Thoracic aorta (tissue), 2 donors: ENCODE measurements at places on chromosomes 11 and 22.
A peak's percentile ranks its signal among the peaks of the same experiment; 100 is the strongest.

GRCh38 chr11:9069862-9070470 is 21.4 kb downstream of the SCUBE2 start:
- no peak overlapping the region for H3K4me3 ChIP-seq
- DNase-seq = no peak
- H3K27me3 ChIP-seq = no peaks in the 10 kb centered on the region
- H3K27ac ChIP-seq = no peak overlapping the region
- H3K4me1 ChIP-seq = no peaks in the 10 kb centered on the region

GRCh38 chr11:74319139-74319816 is 7.8 kb upstream of the P4HA3 start:
- no peak overlapping the region for H3K4me3 ChIP-seq
- DNase-seq = no peak
- H3K4me1 ChIP-seq = peaks cover 11% of the 10 kb centered on the region
- no peaks in the 10 kb centered on the region for H3K36me3 ChIP-seq
- H3K27me3 ChIP-seq = no peaks in the 10 kb centered on the region

GRCh38 chr11:70311616-70312015 is 41.1 kb downstream of the PPFIA1 start:
- no peaks in the 10 kb centered on the region for H3K36me3 ChIP-seq
- H3K27ac ChIP-seq = no peak overlapping the region
- no peaks in the 10 kb centered on the region for H3K27me3 ChIP-seq
- H3K4me1 ChIP-seq = peaks cover 13% of the 10 kb centered on the region

- no peak overlapping the region for H3K4me3 ChIP-seq
- H3K4me1 ChIP-seq = peaks cover 42% of the 10 kb centered on the region
- no peak overlapping the region for H3K27ac ChIP-seq
- no peak for DNase-seq
- no peaks in the 10 kb centered on the region for H3K36me3 ChIP-seq
- no peaks in the 10 kb centered on the region for H3K27me3 ChIP-seq
Observed at GRCh38 chr11:112658431-112658878, 302.8 kb upstream of the NCAM1 start.

GRCh38 chr22:45889539-45890350 is 87.2 kb downstream of the WNT7B start:
- no peaks in the 10 kb centered on the region for H3K36me3 ChIP-seq
- peak overlapping the region; percentile 23 for H3K4me3 ChIP-seq
- no peak for DNase-seq
- no peak overlapping the region for H3K27ac ChIP-seq
- H3K4me1 ChIP-seq = no peaks in the 10 kb centered on the region

DNA sequence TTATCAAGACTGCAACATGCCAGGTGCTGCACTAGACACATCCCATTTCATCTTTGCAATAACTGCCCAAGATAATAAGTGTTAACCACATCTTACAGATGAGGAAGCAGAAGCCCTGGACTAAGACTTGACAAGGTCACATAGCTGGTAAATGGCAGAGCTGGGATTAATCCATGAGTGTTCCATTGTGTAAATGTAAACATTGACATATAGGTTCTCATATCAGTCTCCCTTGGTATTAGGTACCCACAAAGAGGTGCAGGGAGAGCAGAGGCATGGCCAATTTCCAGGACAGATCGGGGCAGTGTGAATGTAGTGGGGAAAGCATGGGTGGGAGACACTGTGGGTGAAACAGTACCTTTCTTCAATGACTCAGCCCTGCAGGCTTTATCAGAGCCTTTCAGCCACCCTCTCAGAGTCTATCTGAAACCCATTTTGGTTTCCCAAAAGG is 17.9 kb downstream of the MICAL2 start:
- H3K36me3 ChIP-seq = peaks cover 11% of the 10 kb centered on the region
- no peak overlapping the region for H3K27ac ChIP-seq
- no peaks in the 10 kb centered on the region for H3K27me3 ChIP-seq
- peaks cover 73% of the 10 kb centered on the region for H3K4me1 ChIP-seq
- no peak for DNase-seq
- no peak overlapping the region for H3K4me3 ChIP-seq

GRCh38 chr22:22865311-22866072 is 22.1 kb upstream of the IGLL5 start:
- H3K27me3 ChIP-seq = no peaks in the 10 kb centered on the region
- H3K27ac ChIP-seq = no peak overlapping the region
- H3K4me1 ChIP-seq = no peaks in the 10 kb centered on the region

DNA sequence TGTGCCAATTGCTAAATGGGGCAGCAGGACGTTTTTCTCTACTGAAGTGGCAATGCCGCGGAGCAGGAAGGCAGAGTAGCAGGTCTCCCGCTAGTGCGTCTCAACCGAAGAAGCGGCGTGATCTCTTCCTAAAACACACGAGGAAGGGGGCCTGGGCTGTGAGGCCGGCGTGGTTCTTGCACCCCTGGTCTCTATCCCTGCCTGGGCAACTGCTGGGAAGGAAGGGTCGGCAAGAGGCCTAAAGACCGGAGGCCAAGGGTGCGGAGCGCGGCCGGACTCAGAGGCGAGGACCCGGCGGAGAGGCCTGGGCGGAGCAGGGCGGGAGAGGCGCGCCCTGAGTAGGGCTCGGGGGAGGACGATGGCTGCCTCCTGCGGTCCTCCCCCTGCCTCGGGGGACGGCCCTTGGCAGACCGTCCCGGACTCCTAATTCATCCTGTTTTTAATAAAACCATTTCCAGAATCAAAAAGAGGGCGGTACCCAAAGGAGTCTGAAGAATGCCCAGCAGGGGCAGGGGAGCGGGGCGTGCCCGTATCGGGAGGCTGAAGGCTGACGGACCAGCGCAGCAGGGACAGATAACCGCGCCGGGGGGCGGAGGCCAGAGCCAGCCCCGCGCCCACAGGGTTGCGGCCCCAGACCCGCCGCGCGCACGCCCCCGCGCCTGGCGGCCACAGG is 572 bp upstream of the APLP2 start:
- peak overlapping the region; percentile 89 for H3K27ac ChIP-seq
- peaks cover 24% of the 10 kb centered on the region for H3K4me1 ChIP-seq
- peak overlapping the region; percentile 91 for H3K4me3 ChIP-seq

- H3K27ac ChIP-seq = peak overlapping the region; percentile 98
- peak overlapping the region; percentile 17 for H3K4me3 ChIP-seq
- no peaks in the 10 kb centered on the region for H3K36me3 ChIP-seq
- DNase-seq = no peak
Observed at GRCh38 chr11:73317803-73318202, 9.7 kb downstream of the ARHGEF17 start.

GRCh38 chr11:82406611-82407010 is 327.1 kb downstream of the FAM181B start:
- no peak overlapping the region for H3K27ac ChIP-seq
- no peaks in the 10 kb centered on the region for H3K4me1 ChIP-seq
- H3K4me3 ChIP-seq = no peak overlapping the region
- DNase-seq = no peak
- no peaks in the 10 kb centered on the region for H3K27me3 ChIP-seq
- no peaks in the 10 kb centered on the region for H3K36me3 ChIP-seq

- H3K27ac ChIP-seq = no peak overlapping the region
- no peaks in the 10 kb centered on the region for H3K27me3 ChIP-seq
- no peaks in the 10 kb centered on the region for H3K4me1 ChIP-seq
Observed at GRCh38 chr11:129910360-129910759, 15.0 kb upstream of the NFRKB start.

- DNase-seq = no peak
- no peaks in the 10 kb centered on the region for H3K36me3 ChIP-seq
- peaks cover 16% of the 10 kb centered on the region for H3K4me1 ChIP-seq
- peak overlapping the region; percentile 33 for H3K27ac ChIP-seq
Observed at GRCh38 chr11:933936-934335, 8.3 kb downstream of the AP2A2 start.

DNA sequence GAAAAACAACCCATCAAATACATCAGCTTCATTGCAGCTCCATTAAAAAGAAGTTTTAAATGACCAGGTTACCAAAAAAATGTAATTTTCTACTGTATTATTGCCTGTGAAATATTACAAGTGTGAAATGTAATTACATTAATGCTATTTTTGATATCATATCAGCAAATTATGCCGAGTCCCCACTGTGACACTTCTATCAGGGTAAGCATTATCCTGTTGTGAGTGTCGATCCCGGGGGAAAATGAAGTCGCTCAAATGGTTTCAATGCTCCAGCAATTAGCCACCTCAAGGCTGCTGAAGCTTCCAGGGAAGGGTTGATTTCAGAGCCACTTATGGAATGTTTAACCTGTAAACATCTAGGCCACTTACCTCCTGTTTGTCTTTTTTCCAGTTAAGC is 70.4 kb downstream of the RCN1 start:
- H3K27me3 ChIP-seq = no peaks in the 10 kb centered on the region
- no peaks in the 10 kb centered on the region for H3K4me1 ChIP-seq
- no peak overlapping the region for H3K27ac ChIP-seq
- H3K36me3 ChIP-seq = no peaks in the 10 kb centered on the region
- H3K4me3 ChIP-seq = no peak overlapping the region

DNA sequence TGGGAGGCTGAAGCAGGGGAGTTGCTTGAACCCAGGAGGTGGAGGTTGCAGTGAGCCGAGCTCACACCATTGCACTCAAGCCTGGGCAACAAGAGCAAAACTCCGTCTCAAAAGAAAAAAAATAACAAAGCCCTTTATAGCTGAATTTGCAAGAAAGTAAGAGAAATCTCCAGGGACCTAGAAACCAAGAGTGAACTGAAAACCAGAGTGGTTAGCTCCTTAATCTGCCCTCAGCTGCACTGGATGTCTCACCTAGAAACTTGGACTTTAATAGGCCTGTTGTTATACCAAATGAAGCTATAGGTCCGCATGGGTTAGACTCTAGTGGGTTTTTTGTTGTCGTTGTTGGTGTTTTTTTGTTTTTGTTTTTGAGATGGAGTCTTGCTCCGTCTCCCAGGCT is 4.1 kb downstream of the NEU3 start:
- no peak overlapping the region for H3K4me3 ChIP-seq
- peaks cover 4% of the 10 kb centered on the region for H3K4me1 ChIP-seq
- DNase-seq = no peak
- H3K36me3 ChIP-seq = peaks cover 8% of the 10 kb centered on the region
- no peaks in the 10 kb centered on the region for H3K27me3 ChIP-seq
- no peak overlapping the region for H3K27ac ChIP-seq

GRCh38 chr11:126214841-126215240 is 3.3 kb downstream of the FAM118B start:
- no peak overlapping the region for H3K27ac ChIP-seq
- H3K27me3 ChIP-seq = no peaks in the 10 kb centered on the region
- peaks cover 19% of the 10 kb centered on the region for H3K4me1 ChIP-seq
- peaks cover under 1% of the 10 kb centered on the region for H3K36me3 ChIP-seq
- no peak overlapping the region for H3K4me3 ChIP-seq

DNA sequence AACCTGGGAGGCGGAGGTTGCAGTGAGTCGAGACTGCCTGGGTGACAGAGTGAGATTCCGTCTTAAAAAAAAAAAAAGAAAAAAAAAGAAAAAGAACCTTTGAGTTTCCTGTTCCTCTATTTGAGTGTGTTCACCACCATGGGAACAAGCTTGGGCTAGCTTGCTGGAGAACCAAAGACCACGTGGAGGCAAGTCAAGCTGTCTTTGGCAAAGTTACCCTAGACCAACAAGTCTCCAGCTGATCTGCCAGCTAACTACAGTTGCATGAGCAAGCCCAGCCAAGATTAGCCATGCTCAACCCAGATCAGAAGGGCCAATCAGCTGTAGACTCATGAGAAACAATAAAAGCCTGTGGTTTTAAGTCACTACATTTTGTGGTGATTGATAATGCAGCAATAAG is 29.7 kb downstream of the SLN start:
- no peak overlapping the region for H3K27ac ChIP-seq
- H3K36me3 ChIP-seq = no peaks in the 10 kb centered on the region
- H3K27me3 ChIP-seq = no peaks in the 10 kb centered on the region
- H3K4me1 ChIP-seq = no peaks in the 10 kb centered on the region
- DNase-seq = no peak
- no peak overlapping the region for H3K4me3 ChIP-seq

- no peaks in the 10 kb centered on the region for H3K27me3 ChIP-seq
Observed at GRCh38 chr11:14898355-14898754, 6.3 kb upstream of the CYP2R1 start.

- H3K36me3 ChIP-seq = no peaks in the 10 kb centered on the region
- H3K4me1 ChIP-seq = no peaks in the 10 kb centered on the region
- no peak for DNase-seq
- H3K27ac ChIP-seq = no peak overlapping the region
- no peak overlapping the region for H3K4me3 ChIP-seq
Observed at GRCh38 chr11:67450796-67451657, 1.5 kb downstream of the GPR152 start.

GRCh38 chr11:119759324-119759723 is 30.3 kb upstream of the NECTIN1 start:
- H3K4me1 ChIP-seq = no peaks in the 10 kb centered on the region
- no peak overlapping the region for H3K4me3 ChIP-seq
- no peaks in the 10 kb centered on the region for H3K36me3 ChIP-seq
- no peak overlapping the region for H3K27ac ChIP-seq
- no peak for DNase-seq

GRCh38 chr11:116466801-116467200 is 306.0 kb downstream of the BUD13 start:
- H3K4me3 ChIP-seq = no peak overlapping the region
- no peaks in the 10 kb centered on the region for H3K27me3 ChIP-seq
- H3K4me1 ChIP-seq = peaks cover 8% of the 10 kb centered on the region
- no peak overlapping the region for H3K27ac ChIP-seq
- H3K36me3 ChIP-seq = no peaks in the 10 kb centered on the region
- DNase-seq = no peak

DNA sequence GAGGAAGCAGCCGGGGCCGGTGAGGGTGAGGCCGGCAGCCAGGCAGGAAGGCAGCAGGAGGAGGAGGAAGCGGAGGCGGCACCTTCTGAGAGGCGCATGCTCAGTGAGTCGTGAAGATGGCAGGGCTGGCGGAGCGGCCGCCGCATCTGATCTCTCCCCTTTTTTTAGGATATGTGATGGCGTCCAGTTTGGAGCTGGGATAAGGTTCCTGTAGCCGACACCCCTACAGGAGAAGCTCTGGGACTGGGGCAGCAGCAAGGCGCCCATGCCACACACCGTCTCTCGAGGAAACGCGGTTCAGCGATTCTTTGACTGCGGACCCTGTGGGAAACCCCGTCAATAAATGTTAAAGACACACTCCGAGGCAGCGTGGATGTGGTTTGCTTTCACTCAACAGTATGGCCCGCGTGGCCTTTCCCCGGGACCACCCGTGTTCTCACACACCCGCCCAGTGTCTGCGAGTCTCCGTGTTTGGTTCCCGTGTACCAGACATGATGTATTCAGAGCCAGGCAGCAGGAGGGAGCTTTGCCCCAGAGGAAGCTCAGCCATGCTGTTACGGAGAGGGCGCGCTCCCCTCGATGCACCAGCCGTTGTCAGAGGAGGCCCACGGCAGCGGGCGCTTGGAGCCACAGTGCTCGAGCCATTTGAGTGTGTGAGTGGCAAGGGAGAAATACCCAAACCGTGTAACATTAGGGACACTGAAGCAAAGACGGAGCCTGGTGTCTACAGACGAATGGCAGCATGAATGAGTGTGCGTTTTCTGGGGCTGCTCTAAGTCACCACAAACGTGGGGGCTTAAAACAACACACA is 27.7 kb upstream of the PARVB start:
- no peak for DNase-seq
- no peaks in the 10 kb centered on the region for H3K27me3 ChIP-seq
- H3K36me3 ChIP-seq = peaks cover 12% of the 10 kb centered on the region
- H3K27ac ChIP-seq = no peak overlapping the region
- peak overlapping the region; percentile 42 for H3K4me3 ChIP-seq
- no peaks in the 10 kb centered on the region for H3K4me1 ChIP-seq

GRCh38 chr22:17381192-17381913 is 12.1 kb downstream of the CECR2 start:
- no peak overlapping the region for H3K27ac ChIP-seq
- no peaks in the 10 kb centered on the region for H3K27me3 ChIP-seq
- no peak for DNase-seq
- no peak overlapping the region for H3K4me3 ChIP-seq
- no peaks in the 10 kb centered on the region for H3K36me3 ChIP-seq

- no peak overlapping the region for H3K4me3 ChIP-seq
- no peaks in the 10 kb centered on the region for H3K27me3 ChIP-seq
- no peaks in the 10 kb centered on the region for H3K4me1 ChIP-seq
- no peak overlapping the region for H3K27ac ChIP-seq
- no peak for DNase-seq
Observed at GRCh38 chr11:16289541-16289940, 66.8 kb downstream of the SOX6 start.
